ENCODE measurements at places on chromosomes 5 and 9.

DNA sequence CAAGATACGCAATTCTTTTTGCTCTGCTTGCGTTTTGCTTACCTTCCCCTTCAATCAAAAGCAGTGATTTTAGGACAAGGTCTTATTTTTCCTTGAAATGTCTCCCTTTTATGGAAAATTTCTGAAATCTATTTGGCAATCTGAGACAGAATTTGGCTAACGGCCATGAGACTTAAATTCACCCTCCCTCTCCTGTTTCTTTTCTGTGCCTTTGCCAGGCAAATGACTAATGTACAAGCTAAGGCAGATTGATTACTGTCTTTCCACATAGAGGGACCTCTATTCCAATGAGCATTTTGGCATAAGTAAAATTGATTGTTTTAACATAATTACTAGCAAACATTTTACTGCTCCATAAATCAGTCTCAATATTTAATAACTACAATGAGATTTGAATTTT, 31.7 kb downstream of the FAM81B start:
- no peak for DNase-seq

- no peak for DNase-seq
These were observed 33.2 kb upstream of the ALDH1B1 start for GRCh38 chr9:38359297-38359653.

DNA sequence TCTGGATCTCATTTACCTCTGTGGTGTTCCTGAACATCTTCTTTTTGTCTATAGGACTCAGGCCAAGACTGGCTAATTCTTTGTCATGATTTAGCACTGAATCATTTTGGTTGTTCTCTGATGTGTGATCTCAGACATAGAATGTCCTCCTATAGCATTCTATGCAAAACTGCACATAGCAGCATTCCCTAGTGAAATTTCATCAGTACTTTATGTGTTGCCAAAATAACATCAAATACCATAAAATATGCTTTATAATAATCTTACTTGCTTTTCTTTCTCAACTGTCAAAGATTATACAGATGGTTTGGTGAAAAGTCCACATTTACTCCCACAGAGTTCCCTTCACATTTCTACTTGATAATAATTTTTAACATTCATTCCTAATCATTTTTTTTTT, 115.7 kb upstream of the MPDZ start:
- DNase-seq: no peak

DNA sequence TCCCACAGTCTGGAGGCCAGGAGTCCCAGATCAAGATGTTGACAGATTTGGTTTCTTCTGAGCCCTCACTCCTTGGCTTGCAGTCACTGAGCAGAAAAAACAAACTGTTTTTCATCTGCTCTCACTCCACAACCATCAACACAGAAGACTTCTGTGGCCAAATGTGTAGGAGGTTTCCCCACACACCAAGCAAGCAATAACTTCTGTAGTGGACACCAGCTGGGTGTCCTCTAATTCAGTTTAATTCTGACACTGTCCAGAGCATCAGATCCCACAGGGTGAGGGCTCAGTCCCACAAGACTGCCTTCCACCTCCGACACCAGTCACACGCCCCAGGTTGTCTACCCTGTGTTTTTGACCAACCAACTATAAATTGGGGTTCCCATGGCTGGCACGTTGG, 209.9 kb downstream of the AOPEP start:
- DNase-seq: no peak

- no peak for DNase-seq
These were observed 804.8 kb upstream of the ZNF608 start for GRCh38 chr5:125551246-125551645.

- no peak for DNase-seq
These were observed 10.9 kb upstream of the ZNF366 start for GRCh38 chr5:72518001-72518683.

DNA sequence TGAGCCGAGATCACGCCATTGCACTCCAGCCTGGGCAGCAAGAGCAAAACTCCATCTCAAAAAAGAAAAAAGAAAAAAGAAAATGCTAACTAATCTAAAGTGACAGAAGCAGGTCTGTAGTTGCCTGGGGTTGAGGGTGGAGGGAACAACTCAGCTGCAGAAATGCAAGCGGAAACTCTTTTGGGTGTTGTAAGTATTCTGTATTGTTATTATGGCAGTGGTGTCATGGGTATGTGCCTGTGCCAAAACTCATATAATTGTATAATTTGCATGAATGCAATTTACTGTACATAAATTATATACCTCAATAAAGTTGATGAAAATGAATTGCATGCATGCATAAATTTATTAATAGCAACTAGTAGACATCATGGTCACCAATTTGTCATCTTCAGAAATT, 23.0 kb upstream of the RPS23 start:
- no peak for DNase-seq

GRCh38 chr5:116685069-116685468, 110.4 kb upstream of the SEMA6A start:
- DNase-seq: no peak

DNA sequence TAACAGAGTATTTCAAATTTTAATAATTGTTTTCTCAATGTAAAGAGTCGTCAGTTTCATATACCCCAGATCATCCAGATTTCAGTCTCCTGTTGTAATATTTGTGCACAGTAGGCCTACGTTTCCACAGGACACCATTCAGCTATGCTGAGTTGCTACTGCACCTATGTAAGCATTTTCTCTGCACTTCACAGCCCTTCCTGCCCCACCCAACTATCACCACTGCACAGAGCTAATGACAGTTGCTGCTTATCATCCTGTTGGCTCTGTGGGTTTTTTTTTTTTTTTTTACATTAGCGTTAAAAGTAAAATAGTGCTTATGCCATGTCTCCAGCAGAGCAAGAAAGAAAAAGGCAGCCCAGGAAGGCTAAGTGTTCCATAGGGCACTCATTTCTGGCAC, 5.9 kb upstream of the PRKACG start:
- no peak for DNase-seq

GRCh38 chr5:149900390-149900789, 44.2 kb downstream of the PDE6A start:
- DNase-seq: no peak

GRCh38 chr9:119802621-119803020, 433.4 kb upstream of the BRINP1 start:
- DNase-seq: no peak
